ENCODE measurements at places on chromosomes 16 and 17.

DNA sequence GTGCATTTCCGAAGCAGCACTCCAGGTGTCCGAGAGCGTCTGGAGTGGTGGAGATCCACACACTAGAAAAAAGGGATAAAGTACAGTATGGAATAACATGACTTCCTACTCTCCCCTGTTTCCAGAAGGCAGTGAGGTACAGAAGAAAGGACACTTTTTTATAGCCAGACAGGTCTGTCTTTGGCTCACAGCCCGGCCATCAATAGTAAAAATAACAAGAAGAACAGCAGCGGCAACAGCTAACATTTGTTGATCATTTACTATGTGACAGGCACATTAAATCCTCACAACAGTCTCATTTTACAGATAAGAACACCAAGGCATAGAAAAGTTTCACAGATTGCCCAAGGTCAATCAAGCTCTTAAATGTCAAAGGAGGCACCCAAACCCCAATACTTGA is 16.2 kb downstream of the DYNLRB2 start:
- no peak for DNase-seq

- DNase-seq = no peak
Measured at GRCh38 chr17:28407130-28407973, 1.3 kb upstream of the SLC46A1 start.

- no peak for DNase-seq
Measured at GRCh38 chr16:70670175-70670574, 15.7 kb downstream of the MTSS2 start.

- DNase-seq = no peak
Measured at GRCh38 chr17:30961209-30962188, 9.3 kb upstream of the RNF135 start.

- no peak for DNase-seq
Measured at GRCh38 chr17:57366558-57367351, 110.4 kb downstream of the MSI2 start.

GRCh38 chr17:17710728-17711541 is 29.7 kb downstream of the RAI1 start:
- DNase-seq = peak; percentile 64

DNA sequence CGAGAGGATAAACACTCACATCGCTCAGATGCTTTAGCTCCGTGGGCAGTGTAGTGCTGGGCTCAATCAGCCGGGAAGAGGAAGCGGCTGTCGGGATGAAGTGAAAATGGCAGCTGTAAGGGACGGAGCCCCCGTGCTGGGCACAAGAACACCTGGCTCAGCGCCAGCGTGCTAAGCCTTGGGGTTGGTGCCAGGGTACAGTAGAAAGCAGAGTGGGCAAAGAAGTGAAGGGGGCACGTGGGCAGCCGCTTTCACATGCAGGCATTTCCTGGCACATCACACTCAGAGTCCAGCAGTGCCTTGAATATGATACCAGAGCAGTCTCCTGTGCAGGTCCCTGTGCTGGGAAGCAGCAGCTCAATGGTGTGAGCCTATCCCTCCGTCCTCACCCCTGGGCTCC is 51.1 kb upstream of the FOXF1 start:
- no peak for DNase-seq

DNA sequence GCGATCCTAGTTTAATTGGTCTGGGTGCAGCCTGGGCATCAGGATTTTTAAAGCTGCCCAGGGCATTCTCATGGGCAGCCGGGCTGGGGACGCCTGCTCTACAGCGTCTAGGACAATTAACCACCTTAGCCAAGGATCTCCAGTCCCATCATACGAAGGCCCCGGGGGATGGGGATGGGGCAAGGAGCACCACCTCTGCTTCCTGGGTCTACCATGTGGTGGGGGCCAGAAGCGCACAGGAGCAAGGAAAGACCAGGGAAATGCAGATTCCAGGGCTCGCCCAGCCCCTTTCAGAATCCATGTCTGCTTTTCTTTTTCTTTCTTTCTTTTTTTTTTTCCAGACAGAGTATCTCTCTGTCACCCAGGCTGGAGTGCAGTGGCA is 29.3 kb downstream of the TBC1D16 start:
- no peak for DNase-seq

DNA sequence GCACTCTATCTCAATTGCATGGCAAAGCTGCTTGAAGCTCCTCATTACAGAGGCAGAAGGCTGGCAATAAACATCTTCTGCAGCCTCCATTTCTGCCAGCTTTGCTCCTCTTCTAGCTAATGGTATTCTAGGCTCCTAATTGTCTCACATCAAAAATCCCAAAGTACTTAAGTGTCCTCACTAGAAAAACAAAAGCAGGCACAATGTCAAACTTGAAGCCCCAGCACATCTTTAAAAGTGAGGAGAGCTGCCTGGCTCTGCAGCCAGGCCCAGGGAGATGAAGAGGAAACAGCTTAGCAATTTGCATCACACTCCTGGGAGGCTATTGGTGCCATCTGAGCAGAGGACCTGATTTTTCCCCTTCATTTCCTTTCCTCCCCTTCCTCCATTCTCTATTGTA is 197.1 kb downstream of the KCNJ2 start:
- no peak for DNase-seq

- no peak for DNase-seq
Measured at GRCh38 chr17:77042476-77043231, 98.1 kb upstream of the SEC14L1 start.

- peak; percentile 74 for DNase-seq
Measured at GRCh38 chr17:42347198-42347597, 41.0 kb downstream of the STAT3 start.

DNA sequence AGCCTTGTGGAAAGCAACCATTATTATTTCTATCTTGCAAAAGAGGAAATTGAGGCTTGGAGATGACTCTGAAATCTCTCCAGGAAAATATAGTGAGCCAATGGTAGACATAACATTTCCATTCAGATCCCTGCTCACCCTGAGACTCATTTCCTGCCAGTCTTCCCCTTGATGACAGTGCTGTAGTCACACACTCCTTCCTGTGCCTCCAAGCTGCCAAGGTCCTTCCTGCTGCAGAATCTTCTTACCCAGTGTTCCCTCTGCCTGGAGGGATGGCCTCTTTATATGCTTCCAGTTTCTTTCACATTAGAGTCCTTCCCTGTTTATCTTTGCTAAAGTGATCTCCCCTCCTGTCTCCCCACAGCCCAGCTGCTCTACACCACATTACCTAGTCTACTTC is 648.1 kb downstream of the TOX3 start:
- no peak for DNase-seq

DNA sequence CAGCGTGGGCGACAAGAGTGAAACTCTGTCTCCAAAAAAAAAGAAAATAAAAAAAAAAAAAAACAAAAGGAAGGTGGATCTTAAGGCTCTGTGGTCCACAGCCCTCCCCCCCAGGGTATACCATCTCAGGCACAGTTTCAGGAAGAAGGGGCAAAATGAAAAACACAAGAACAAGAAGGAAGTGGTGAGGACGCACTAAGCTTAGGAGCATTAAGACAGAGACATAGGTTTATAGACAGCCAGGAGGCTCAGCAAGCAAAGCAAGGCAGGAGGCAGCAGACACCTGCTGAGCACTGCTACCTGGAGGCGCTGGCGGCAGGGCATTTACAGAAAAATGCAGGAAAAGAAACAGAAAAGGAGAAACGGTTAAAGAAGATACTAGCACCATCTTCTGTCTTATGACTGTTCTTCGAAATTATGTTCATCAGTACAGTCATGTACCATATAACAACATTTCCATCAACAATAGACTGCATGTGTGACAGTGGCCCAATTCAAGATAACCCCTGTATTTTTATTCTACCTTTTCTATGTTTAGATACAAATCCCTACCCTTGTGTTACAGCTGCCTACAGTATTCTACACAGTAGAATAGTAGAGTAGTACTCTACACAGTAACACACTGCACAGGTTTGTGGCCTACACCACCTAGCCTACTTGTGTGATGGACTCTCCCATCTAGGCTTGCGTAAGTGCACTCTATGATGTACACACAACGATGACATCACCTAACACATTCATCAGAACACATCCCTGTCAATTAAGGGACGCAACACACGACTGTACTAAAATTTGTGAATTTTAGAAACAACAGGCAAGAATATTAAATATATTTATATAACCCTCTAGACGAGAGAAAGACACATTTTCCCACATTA is 62.5 kb downstream of the XPO6 start:
- no peak for DNase-seq

DNA sequence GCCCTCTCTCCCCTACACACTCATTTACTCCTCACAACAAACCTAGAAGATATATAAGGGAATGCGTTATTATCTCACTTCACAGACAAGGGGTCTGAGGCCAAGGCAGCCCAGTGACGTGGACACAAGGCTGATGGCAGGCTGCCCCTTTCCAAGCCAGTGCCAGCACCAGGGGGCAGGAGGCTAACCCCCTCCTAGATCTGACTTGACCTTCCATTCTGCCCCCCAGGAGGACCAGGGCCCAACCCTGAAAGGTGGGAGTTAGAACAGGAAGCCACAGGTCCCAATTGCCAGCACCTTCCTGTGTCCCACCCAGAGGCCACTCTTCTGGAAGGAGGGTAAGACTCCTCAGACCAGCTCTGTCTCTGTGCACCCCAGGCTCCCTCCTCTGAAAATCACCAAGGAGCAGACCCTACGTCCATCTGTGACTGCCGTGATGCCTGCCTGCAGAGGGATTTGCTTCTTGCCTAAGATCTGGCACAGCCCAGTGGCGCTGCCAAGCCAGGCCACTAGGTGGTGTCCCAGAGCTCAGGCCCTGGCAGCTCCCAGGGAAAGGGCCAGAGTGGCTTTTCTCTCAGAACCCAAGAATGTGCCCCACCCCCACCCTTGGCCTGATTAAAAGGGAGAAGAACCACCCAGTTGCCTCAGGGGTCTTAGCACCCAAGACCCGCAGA is 42.4 kb upstream of the MRPS23 start:
- peak; percentile 62 for DNase-seq

DNA sequence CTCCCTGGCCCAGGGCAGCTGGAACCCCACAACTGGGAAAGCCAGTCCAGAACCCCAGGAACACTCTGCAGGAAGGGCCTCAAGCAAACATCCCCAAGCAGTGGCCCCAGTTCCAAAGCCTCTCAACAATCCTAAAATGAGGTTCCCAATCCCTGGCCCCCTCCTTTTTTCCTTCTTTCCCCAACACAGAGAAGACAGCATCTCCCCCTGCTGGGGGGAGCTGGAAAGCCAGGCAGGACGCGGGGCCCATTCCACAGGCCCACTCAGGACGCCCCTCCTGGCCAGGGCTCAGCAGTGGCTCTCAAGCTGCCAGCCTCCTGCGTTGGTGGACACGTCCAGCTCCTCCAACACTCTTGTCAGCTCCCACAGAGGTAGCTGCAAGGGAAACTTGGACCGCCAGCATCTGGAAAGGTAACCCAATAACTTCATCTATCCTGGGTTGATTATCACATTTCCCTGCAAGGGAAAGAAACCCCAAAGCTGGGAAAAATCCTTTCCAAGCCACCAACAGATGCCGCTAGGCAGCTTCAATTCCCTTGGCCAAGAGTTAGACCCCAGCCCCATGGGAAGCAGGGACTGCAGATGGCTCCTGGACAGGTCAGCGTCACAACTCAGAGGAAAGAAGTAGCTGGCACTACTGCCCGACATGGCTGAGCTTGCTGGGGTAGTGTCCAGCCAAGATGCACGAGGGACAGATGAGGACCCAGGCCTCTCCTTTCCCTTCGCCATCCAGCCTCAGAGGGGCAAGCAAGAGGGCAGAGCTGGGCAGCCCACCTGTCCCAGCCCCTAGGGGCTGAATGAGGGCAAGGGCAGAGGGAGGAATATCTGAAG is 7.6 kb downstream of the HDAC5 start:
- DNase-seq = no peak

DNA sequence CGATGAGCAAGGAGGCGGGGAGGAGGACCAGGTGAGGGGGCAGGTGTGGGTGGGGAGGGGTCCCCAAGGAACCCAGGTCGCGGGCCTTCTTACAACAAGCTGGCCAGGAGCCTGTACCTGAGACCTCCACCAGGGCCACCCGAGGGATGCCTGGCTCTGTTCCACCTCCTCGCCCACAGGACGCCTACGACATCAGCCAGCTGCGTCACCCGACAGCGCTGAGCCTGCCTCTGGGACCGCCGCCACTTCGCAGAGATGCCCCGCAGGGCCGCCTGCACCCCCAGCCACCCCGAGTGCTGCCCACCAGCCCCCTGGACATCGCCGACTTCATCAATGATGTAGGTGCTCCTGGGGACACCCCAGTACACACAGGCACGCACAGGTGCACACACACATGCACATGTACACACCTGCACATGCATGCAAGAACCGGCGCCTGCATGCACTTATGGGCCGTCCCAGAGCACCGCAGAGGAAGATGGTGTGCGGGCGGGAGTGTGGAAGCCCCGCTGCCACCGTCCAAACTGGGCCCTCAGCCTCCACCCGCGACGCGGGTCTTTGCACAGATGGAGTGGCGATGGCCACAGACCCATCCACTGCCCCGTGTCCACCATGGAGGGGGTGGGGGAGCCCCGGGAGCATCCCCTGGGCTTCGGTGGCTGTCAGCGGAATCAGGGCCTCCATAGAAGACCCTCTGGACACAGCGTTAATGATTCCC is 6.6 kb downstream of the SLC22A31 start:
- DNase-seq = no peak

GRCh38 chr16:86918637-86919036 is 340.3 kb downstream of the FOXL1 start:
- DNase-seq = no peak

GRCh38 chr17:48594538-48595277 is 1.1 kb upstream of the HOXB5 start:
- DNase-seq = no peak

DNA sequence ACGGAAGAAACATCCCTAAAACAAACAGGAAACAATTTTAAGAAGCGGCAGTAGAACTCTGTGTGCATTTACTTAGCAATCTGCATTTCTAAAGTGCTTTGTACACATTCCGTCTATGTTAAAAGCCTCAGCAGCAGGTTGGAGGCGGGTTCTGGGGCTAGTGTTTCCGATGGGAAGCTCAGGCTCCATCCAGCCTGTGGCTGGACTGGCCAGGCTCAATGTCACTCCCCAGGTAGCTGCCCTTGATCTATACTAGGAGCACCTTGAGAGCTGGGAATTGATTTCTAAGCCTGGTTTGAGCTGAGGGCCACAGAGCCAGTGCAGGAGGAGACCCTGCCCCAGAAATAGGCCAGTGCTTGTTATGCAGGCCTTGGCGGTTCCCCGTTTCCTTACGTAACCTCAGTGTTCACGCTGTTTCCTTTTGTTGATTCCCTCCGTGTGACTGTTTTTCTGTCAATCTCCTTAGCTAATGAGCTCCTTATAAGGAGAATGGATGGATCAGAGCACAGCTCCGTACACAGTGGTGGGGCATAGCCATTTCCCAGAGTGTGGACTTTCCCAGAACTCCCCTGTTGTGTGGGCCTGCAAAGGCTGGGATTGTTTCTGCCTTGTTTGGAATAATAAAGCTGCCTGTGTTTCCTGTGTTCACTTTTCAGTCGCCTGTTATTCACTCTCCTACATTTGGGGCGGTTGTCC is 21.4 kb downstream of the ADORA2B start:
- DNase-seq = no peak

GRCh38 chr17:57663326-57664070 is 81.6 kb downstream of the CCDC182 start:
- no peak for DNase-seq

All from fibroblast of skin of left biceps (primary cell).